ENCODE measurements at places on chromosomes 3 and 15. TPM values are rescaled to one million over a fixed set of nuclear protein-coding genes. Genes with fewer than 3 reads are reported as not detected.

GRCh38 chr3:107884719-107885460, 205.9 kb downstream of the CD47 start:
- DNase-seq, result no peak

- DNase-seq, result no peak
Measured at GRCh38 chr3:108493862-108494261, 16.5 kb downstream of the MYH15 start.

GRCh38 chr3:175805825-175806224, 946.7 kb downstream of the NAALADL2 start:
- no peak for DNase-seq

DNA sequence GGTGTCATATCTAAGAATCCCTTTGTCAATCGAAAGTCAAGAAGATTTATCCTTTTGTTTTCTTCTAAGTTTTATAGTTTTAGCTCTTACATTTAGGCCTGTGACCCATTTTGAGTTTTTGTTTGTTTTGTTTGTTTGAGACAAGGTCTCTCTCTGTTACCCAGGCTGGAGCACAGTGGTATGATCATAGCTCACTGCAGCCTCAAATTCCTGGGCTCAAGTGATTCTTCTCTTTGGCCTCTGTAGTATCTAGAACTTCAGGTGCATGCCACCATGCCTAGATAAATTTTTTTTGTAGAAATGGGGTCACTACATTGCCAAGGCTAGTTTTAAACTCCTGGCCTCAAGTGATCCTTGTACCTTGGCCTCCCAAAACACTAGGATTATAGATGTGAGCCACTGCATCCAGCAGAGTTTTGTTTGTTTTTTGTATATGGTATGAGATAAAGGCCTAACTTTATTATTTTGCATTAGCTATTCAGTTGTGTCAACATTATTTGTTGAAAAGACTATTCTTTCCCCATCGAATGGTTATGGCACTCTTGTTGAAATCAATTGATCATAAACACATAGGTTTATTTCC, 5.8 kb upstream of the MYO5C start:
- no peak for DNase-seq

DNA sequence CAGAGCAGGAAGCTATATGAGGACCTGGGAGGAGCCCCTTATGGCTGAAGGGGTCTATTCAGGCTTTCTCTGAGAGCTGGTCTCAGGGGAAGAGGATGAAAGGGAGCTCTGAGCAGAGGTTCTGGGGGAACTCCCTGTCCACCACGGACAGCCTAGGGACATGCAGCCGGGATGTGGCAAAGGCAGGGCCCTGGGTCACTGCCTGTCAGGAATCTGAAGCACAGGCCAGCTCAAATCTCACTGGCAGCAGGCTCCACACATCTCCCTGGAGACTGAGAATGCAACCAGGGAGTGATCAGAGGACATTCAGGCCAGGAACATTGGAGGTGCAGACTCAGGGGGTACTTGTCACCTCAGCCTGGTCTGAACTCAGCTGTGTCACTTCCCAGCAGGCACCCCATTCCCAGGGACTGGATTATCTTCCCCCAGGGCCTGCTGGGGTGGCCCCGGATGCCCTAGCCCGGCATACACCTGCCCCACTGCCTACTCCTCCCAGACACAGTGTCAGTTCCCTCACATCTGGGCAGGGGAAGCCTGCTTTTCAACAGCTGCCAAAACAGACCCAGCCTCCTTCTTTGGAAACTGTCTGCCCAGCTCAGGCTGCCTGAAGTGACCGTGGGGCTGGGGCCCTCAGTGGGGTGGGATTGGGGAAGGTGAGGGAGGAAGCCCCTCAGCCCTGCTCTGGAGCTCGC, 18.3 kb upstream of the SEMA3F start:
- no peak for DNase-seq

DNA sequence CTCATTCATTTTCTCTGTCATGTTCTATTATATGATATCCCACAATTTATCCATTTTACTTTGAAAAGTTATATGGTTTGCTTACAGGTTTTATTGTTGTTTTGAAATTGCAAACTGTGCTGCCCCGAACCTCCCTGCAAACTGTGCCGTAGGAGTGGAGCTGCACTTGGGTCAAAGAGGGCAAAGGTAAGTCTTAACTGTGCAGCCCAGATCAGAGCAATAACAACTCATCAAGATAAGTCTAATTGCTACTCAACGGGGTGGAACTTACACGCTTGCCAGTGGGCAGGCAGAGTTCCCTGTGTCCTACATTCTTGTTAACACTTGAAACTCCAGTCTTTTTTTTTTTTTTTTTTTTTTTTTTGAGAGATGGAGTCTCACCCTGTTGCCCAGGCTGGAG, 33.2 kb downstream of the ZDHHC19 start:
- no peak for DNase-seq

DNA sequence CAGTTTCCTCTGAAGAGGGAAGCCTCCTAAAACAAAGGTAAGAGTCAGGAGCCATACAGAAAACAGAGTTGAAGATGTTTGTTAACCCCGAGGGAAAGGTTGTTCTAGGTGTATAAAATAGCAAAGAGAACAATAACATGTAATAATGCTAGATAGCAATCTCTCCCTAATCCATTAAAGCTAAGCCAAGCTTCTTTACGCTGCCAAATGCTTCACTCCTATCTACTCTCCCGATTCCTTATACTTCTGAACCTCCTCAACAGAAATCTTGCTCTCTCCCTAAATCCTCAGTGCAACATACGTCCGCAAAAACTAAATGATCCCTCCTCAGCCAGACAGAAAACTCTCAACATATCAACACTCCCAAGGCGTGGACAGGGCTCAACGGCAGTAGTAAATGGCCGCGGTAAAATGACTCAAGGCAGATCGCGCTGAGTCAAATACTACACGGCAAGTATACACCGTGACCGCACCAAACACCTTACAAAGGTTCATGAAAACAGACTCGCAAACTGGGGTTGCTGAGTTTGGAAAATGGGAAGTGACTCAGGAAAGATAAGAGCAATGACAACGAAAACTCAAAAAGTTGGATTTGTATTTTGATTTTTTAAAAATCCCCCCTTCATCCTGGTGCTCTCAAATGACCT, 682 bp downstream of the CLDND1 start:
- DNase-seq, result no peak

- DNase-seq, result no peak
Measured at GRCh38 chr3:187102073-187102634, 37.1 kb downstream of the RPL39L start.

GRCh38 chr3:139454346-139454745, 22.0 kb downstream of the RBP2 start:
- no peak for DNase-seq

DNA sequence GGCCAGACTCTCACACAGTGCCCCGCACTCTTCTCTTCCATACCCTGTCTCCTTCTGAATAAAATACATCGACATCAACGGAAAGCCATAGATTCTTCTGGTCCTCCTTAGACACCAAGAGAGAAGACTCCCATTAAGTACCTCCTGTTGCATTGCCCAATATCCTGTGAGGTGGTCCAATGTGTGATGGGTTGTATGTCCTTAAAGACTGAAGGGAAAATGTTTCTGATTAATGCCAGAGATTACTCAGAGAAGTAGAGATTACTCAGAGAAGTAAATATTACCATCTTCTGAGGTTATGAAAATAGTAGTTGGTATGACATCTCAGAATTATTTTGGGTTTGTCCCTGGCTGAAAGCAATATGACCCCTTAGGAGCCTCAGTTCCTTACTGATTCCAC, 60.8 kb upstream of the GALNT15 start:
- DNase-seq, result no peak

DNA sequence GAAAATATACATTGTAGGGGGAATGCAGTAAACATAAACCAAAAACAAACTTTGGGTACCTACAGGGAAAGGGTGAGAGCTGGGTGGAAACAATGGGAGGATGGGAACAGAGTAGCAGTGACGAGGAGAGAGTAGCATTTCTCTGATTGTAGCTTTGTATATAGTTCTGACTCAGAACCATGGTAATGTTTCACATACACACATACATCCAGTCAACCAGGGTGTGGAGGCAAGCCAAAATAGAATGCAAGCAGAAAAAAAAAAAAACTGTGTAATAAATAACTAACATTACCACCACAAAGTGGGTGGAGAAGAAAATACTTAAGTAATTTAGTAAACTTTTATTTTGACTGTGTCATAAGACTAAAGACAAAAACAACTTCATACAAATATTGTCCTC, 27.2 kb downstream of the BCL2A1 start:
- no peak for DNase-seq

DNA sequence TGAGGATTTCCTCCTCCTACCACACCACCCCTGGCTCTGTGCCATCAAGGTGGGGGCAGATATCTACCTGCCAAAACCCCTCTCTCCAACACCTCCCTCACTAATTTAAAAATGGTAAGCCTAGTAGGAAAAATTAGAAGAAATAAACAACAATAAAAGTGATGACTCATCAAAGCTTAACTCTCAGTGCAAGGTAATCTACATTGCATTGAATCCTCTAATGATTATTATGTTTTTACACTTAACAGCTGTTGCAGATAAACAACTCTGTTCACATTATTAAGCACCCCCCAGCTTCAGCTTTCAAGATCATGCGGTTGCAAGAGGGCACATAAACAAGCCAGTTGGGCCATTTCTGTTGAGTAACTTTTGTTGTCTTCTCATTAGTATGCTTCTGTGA, 396.1 kb upstream of the ATP11B start:
- no peak for DNase-seq

DNA sequence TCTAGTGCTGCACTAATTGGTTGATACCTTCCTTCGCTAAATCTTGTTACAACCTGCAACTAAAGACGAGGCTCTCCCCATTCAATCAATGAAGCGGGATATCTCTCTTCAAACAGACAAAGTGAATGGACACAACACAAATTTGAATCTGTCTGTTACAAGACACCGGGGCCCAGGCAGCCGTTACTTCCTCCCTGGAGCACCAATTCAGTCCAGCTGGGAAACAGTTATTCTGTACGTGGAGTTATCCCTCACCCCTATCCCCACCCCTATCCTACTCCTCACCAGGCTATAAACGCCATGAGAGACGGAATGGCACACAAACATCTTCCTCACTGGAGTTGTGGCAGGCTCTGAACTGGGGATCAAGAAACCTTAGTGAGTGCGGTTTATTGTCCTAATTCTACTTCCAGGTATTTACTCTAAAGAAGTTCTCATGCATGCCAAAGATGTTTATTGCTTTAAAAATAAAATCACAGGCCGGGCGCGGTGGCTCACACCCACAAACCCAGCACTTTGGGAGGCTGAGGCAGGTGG, 181.8 kb downstream of the FOXP1 start:
- no peak for DNase-seq

DNA sequence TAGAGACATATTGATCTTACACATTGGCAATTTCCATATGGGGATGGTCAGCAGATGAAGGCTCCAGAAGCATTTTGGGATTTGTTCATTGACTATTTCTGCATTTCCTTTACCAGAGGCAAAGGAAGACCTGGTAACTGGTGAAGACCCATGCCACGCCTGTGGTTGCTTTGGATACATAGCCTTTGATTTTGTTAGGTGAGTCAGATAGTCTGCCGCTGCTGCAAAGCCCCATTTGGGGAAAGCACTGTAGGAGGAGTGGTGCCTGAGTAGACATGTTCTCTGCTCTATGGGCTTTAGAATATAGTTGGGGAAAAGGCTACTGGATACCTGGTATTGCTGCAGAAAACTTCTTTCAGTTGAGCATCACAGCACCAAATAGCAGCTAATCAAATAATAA, 56.8 kb downstream of the TFG start:
- DNase-seq, result no peak

- no peak for DNase-seq
Measured at GRCh38 chr15:68209272-68209671, 4.1 kb upstream of the CALML4 start.

- DNase-seq, result no peak
Measured at GRCh38 chr3:149371001-149371722, 6.3 kb downstream of the TM4SF1 start.

DNA sequence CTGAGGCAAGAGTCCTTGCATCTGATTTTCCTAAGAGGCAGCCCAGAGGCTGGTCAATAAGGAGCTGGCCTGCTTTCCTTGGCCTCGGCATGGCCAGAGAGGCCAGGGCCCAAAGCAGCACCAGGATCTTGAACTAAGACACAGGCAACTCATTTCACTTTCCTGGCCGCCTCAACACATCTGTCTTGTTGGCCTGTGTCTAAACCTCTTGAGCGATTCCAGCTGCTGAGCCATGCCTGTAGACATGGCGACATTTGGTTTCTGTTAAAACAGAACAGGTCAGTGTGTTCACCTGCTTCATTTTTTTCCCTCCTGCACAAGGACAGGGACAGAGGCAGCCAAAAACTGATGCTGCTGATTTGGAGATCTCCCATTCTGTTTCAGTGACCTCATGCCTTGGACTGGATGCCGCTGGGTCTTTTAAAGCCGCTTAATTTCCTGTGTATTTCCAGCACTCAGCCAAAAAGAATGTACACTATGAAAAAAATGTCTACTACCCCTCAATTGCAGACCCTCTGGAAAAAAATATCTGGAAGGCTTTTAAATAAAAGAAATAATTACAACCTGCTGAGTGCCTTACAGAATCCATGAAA, 266.6 kb upstream of the ICE2 start:
- DNase-seq, result peak; percentile 94

- DNase-seq, result no peak
Measured at GRCh38 chr15:70432924-70433495, 330.3 kb downstream of the UACA start.

DNA sequence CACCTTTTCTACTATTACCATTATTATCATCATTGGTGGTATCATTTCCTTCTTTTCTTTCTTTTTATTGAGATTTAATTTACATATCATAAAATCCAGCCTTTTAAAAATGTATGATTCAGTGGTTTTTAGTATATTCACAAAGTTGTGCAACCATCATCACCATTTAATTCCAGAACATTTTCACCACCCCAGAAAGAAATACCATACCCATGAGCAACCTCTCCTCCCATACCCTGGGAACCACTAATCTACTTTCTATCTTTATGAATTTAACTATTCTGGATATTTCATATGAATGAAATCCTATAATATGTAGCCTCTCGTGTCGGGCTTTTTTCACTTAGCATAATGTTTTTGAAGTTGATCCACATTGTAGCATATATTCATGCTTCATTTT, 29.1 kb downstream of the AAGAB start:
- DNase-seq, result no peak

ZDHHC3 gene
- total RNA-seq, result 83.5 TPM

ATP10A gene
- 3.2 TPM for total RNA-seq

SERP1 gene
- 231 TPM for total RNA-seq

CLRN1 gene
- not detected for total RNA-seq

CFAP91 gene
- total RNA-seq, result 4.2 TPM

Data from vagina (tissue), 2 donors.